ENCODE measurements at places on chromosomes 6 and 20. TPM values are rescaled to one million over a fixed set of nuclear protein-coding genes. Genes with fewer than 3 reads are reported as not detected.

- H3K27me3 ChIP-seq = peaks cover 4% of the 10 kb centered on the region
- H3K4me1 ChIP-seq = no peaks in the 10 kb centered on the region
- H3K36me3 ChIP-seq = peaks cover 2% of the 10 kb centered on the region
- no peak for DNase-seq
- H3K27ac ChIP-seq = no peak overlapping the region
- H3K4me3 ChIP-seq = no peak overlapping the region
These were observed 20.0 kb upstream of the TRERF1 start for GRCh38 chr6:42471714-42472113.

GRCh38 chr6:14317387-14317970, 199.9 kb downstream of the CD83 start:
- no peak overlapping the region for H3K27ac ChIP-seq
- no peaks in the 10 kb centered on the region for H3K36me3 ChIP-seq
- H3K4me1 ChIP-seq = peaks cover 58% of the 10 kb centered on the region
- DNase-seq = no peak
- H3K4me3 ChIP-seq = no peak overlapping the region
- no peaks in the 10 kb centered on the region for H3K27me3 ChIP-seq

SOBP gene
- 1.1 TPM for total RNA-seq

- H3K36me3 ChIP-seq = peaks cover 39% of the 10 kb centered on the region
- DNase-seq = no peak
- peaks cover 93% of the 10 kb centered on the region for H3K4me1 ChIP-seq
- H3K27ac ChIP-seq = peak overlapping the region; percentile 99
- peak overlapping the region; percentile 92 for H3K4me3 ChIP-seq
- no peaks in the 10 kb centered on the region for H3K27me3 ChIP-seq
These were observed 4.4 kb upstream of the HLA-DMB start for GRCh38 chr6:32945108-32945760.

GHRH gene
- not detected for total RNA-seq

DNA sequence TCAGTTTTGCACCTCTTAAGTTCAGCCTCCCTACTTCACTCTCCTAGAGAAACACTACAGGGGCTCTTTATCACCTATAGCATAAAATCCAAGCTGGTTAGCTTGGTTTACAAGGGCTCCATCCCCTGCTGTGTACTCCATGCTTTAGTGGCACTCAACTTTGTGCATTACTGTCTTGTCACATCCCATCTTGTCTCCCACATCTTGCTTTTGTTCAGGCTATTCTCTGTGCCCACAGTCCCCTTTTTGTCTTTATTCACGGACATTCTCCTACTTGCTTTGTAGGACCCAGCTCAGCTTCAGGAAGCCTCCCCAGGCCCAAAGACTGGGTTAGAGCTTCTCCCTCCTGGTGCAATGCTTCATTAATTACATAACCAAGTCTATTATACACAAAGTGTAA, 107.9 kb upstream of the SPACA1 start:
- no peaks in the 10 kb centered on the region for H3K4me1 ChIP-seq
- no peak overlapping the region for H3K4me3 ChIP-seq

- H3K4me3 ChIP-seq = peak overlapping the region; percentile 61
- no peak for DNase-seq
- H3K27me3 ChIP-seq = no peaks in the 10 kb centered on the region
- peaks cover 55% of the 10 kb centered on the region for H3K4me1 ChIP-seq
- peak overlapping the region; percentile 83 for H3K27ac ChIP-seq
- H3K36me3 ChIP-seq = peaks cover 35% of the 10 kb centered on the region
These were observed 101.1 kb downstream of the HIVEP1 start for GRCh38 chr6:12113190-12113577.

DNA sequence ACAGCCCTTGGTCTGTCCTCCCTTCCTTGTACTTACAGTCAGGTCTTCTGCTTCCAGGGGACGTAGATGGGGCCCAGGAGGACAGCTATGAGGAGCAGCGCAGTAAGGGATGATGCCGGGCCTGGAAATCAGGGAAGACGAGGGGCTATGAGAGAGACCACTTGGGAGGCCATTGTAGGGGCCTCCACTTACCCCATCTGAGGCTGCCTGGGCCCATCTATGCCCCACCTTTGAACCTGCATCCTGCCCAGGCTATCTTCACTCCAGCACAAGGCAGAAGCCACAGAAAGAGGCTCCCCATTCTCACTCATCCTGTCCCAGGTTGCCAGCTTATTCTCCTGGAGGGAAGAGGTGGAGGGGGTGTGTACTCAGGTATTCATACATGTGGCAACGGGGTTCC, 10.4 kb upstream of the SIRPB1 start:
- no peaks in the 10 kb centered on the region for H3K36me3 ChIP-seq
- DNase-seq = no peak
- H3K27ac ChIP-seq = no peak overlapping the region
- H3K4me1 ChIP-seq = no peaks in the 10 kb centered on the region
- no peak overlapping the region for H3K4me3 ChIP-seq

- H3K27me3 ChIP-seq = no peaks in the 10 kb centered on the region
- no peak overlapping the region for H3K27ac ChIP-seq
- H3K4me3 ChIP-seq = no peak overlapping the region
- peaks cover 2% of the 10 kb centered on the region for H3K4me1 ChIP-seq
- H3K36me3 ChIP-seq = peaks cover 70% of the 10 kb centered on the region
- DNase-seq = no peak
These were observed 108.6 kb downstream of the FIG4 start for GRCh38 chr6:109799664-109800063.

HSPA12B gene
- not detected for total RNA-seq

DNA sequence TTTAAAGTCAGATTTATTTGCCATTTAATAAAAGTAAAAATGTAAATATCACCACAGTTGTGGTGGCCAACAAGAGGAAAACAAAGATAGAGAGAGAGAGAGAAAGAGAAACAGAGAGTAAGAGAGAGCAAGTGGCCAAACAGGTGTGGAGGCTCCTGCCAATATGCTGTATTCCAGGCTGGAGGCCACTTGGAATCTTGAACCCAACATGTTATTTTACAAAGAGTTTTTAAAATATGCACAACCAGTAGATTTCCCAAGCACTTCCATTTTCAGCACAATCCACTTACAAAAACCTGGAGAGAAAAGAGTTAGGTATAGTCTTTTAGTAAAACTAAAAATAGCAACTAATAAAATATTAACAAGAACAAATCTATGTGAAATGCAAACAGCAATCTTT, 1323.1 kb upstream of the CITED2 start:
- no peaks in the 10 kb centered on the region for H3K36me3 ChIP-seq
- no peak overlapping the region for H3K4me3 ChIP-seq
- DNase-seq = no peak
- H3K4me1 ChIP-seq = no peaks in the 10 kb centered on the region
- no peaks in the 10 kb centered on the region for H3K27me3 ChIP-seq
